ENCODE measurements at places on chromosomes 2 and 18.

DNA sequence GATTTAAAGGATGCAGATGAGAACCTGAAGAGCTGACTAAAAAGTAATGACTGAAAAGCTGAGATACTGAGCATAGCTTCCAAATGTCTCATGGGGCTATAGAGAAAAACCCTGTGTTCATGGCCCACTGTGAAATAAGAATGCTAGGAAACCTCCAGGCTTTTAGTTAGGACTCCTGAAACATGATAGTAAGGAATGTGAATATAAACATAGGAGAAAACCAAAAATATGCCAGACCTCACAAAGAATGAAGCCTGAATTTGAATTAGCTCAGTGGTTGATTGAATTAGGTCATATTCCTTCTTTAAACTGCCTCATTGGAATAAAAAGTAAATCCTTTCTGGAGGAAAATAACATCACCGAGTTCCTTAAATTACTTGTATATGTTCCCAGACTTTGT, 194.5 kb upstream of the NXPH2 start:
- DNase-seq, result no peak

DNA sequence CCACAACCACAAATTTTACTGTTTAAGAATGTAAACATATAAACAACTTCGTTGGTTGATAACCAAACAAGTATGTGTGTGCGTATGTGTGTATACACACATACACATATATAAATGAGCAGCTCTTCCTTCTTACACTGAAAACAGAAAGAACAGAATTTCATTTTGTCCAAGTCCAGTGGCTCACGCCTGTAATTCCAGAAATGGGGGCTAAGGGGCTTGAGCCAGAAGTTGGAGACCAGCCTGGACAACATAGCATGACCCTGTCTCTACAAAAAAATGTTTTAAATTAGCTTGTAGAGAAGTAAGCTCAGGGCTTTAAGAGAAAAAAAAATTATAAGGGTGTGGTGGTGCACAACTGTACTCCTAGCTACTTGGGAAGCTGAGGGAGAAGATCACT, 12.3 kb downstream of the NCKAP1 start:
- DNase-seq, result no peak

GRCh38 chr18:49884959-49885358, 71.6 kb upstream of the ACAA2 start:
- DNase-seq, result no peak

DNA sequence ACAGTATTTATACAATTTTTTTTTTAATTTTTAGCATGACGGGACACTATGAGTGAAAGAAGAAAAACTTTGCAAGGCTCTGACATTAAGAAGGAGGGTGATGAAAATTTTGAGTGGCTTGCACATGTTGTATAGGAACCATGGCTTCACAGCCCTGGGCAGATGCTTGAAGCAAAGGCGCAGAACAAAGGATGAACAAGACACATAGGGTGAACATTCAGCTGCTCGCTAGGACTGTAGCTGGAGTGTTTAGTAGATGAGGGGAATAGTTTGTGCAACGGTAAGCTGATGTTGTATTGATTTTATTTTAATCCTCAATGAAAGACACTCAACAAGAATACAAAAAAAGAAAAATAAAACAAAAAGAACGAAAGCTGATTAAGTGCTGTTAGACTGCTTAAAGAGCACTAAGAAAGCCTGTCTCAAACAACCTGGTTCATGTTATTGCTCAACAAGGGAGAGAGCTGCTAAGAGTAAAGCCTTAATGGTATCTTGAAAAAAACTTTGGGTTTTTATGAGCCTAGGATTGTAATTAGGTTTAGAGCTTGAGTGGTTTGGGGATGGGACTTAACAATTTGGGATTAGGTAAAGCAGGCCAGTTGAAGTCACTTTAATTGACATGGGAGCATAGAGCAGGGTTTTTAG, 41.2 kb upstream of the GCFC2 start:
- no peak for DNase-seq

GRCh38 chr2:200170221-200170620, 136.3 kb upstream of the SPATS2L start:
- DNase-seq, result no peak

DNA sequence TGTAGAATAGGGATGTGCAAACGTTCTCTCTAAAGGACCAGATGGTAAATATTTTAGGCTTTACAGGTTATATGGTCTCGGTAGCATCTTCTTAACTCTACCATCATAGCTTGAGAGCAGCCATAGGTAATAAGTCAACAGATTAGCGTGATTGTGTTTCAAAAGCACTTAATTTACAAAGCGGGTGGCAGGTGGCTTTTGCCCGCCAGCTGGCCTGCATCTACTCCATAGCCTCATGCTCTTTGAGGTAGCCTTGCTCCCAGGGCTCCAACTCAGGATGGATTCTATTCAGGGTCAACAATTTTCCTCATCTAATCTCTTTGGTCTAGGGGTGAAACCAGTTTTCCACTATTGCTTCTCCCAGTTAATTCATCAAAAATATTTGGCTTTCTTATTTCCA, 5.0 kb upstream of the ATP9B start:
- DNase-seq, result no peak

- no peak for DNase-seq
These were observed 632 bp upstream of the ACVR1 start for GRCh38 chr2:157876786-157877138.

GRCh38 chr2:16642088-16642487, 23.5 kb downstream of the CYRIA start:
- DNase-seq, result no peak

DNA sequence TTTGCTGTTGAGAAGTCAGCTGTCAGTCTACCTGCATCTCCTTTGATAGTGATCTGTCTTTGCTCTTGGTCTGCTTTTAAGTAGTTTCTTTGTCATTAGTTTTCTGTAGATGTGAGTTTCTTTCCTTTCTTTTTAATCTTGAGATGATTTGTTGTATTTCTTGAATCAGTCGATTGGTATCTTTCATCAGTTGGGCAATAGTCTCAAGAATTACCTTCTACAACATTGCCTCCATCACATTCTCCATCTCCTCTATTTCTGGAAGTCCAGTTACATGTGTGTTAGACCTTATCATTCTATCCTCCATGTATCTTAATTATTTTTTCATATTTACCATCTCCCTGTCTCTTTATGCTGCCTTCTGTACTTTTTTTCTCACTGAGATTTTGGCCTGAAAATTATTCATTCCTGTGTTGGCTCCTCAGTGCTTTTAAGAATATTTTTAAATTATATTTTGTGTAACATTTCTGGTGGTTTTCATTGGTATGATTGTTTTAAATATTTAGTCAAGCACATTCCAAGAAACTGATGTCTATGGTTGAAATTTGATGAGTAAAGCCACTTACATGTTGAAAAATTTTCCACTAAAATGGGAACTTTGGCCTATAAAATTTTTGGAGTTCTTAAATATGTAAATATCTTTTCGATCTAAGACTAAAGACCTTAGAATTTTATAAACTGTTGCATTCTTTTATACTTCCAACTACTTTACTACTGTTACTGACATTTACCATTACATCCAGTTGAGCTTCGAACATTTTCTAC, 239.5 kb upstream of the MGAT5 start:
- no peak for DNase-seq

DNA sequence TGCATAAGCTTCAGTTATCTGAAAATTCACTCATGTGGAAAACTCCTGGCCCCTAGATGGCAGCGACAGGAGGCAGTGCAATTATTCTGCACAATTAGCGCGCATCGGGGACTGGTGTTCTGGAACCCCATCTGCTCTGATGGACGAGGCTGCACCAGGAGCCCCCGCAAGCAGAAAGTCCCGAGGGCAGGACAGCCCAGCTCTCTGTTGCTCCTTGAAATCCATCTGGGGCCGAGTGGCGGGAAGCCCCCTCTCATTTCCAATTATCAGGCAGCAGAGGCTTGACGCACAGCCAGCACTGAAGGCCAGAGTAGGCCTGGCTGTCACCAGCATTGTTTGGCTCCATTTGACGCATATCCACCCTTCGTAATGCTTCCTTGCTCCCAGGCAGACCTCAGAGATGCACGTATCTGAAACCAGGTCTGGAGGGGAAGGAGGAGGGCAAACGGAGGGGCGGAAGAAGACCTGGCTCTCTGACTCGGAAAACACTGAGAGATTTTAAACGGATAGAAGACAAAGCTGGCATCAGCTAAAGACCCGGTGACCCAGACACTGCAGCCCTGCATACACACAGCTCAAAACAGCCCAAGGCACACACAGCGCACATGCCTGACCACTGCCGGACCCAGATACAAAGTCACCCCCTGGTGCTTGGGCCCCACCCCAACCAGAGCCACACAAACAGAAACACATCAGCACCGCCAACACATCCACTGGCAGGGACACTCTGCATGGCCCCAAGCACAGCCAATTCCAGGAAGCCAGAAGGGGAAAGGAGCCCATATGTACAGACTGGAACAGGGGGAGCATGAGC, 69.8 kb downstream of the TNS1 start:
- no peak for DNase-seq

GRCh38 chr18:48521723-48522122, 17.1 kb upstream of the CTIF start:
- DNase-seq, result no peak

- no peak for DNase-seq
These were observed 2.5 kb upstream of the ASIC4 start for GRCh38 chr2:219511547-219512325.

DNA sequence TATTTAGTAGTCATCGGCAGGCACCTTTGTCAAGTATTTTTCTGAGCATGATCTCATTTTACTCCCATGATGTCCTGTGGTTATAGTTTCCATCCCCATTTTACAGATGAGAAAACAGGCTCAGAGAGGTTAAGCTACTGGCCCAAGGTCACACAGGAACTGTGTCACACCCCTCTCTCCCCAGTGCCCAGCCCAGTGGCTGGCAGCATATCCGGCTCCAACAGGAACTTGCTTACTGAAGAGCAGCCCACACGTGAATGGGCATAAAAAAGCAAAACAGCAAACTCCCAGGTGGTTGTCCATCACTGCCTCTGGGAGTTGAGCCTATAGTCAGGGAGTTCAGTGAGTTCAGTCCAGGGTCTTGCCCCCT, 8.3 kb upstream of the KLF11 start:
- DNase-seq, result no peak

Measured in stimulated activated CD8-positive, alpha-beta memory T cell treated with anti-CD3 and anti-CD28 coated beads, Interleukin-4, amount 100 ng/mL, for 24 hours (primary cell).